ENCODE measurements at places on chromosomes 5 and 9.

DNA sequence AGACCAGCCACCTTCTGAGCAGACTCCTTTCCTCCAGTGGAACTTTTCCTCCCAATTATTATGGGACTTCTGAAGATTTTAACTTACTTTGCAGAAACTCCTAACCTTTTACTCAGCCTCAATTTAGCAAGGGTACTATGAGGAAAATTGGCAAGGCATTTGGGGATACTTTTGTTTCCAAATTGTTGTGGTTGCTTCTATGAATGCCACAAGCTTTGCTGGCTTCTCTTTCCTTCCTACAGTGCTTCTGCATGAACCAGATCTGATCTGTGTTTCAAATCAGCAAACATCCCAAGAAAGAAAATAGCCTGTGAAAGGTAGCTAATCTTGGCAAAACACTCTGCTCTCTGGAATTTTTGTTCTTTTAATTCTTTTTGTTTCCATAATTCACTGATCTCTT is 57.3 kb upstream of the TAF11L2 start:
- DNase-seq: peak; percentile 19

GRCh38 chr9:92492781-92493401 is 10.6 kb upstream of the ASPN start:
- DNase-seq: no peak

- DNase-seq: no peak
These were observed 12.4 kb upstream of the DAB2IP start for GRCh38 chr9:121638901-121639592.

GRCh38 chr5:150320044-150320613 is 17.4 kb upstream of the ARSI start:
- peak; percentile 92 for DNase-seq

DNA sequence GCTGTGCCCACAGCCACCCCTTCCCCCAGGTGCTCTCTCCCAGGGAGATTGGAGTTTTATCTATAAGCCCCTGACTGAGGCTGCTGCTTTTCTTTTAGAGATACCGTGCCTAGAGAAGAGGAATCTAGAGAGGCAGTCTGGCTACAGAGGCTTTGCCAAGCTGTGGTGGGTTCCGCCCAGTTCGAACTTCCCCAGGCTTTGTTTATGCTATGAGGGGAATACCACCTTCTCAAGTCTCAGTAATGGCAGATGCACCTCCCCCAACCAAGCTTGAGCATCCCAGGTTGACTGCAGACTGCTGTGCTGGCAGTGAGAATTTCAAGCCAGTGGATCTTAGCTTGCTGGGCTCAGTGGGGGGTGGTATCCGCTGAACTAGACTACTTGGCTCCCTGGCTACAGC is 157.4 kb downstream of the CAAP1 start:
- DNase-seq: no peak

DNA sequence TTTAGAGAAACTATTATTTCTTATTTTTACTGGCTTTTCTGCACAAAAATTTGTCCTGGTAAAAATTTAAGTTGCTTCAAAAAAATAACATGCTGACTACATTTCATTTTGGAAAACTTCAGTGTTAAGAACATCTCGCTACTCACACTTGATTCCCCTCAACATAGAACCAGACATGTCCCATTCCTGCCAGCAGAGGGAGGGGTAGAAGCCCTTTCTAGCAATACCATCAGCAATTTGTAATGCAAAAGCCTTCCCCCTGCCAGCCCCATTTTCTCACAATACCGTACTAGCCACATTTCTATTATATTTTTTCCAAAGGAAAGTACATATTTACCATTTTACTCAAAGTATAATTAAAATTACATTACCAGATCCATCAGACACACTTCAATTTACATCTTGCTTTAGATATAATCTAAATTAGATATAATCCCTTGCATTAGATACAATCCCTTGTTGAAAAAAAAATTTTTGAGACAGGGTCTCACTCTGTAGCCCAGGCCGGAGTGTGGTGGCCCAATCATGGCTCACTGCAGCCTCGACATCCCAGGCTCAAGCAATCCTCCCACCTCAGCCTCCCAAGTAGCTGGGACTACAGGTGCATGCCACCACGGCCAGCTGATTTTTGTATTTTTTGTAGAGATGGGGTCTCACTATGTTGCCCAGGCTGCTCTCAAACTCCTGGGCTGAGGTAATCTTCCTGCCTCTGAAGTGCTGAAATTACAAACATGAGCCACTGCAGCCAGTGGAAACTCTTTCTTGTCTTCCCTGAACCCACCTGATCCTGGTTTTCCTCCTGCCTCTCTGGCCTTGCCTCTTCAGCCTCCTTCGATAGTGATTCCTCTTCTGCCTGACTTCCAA is 39.6 kb upstream of the IDNK start:
- DNase-seq: peak; percentile 68

GRCh38 chr9:77848897-77849296 is 182.7 kb downstream of the GNAQ start:
- DNase-seq: peak; percentile 92

- peak; percentile 85 for DNase-seq
These were observed 58.8 kb downstream of the COL27A1 start for GRCh38 chr9:114214181-114214580.

DNA sequence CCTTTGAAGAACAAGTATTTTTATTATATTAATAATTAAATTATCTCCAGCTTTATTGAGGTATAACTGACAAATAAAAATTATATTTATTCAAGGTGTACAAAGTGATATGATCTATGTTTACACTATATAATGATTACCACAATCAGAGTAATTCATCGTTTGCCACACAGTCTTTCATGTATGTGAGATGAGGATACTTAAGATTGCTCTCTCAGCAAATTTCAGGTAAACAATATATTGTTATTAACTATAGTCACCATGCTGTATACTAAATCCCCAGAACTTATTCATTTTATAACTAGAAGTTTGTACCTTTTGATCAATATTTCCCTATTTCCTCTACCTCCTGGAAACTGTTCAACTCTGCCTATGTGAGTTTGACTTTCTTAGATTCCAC is 16.7 kb upstream of the CCNO start:
- DNase-seq: no peak

- DNase-seq: peak; percentile 56
These were observed 616 bp downstream of the ABL1 start for GRCh38 chr9:130835441-130836298.

- peak; percentile 45 for DNase-seq
These were observed 33.9 kb downstream of the G3BP1 start for GRCh38 chr5:151805414-151806223.

- DNase-seq: no peak
These were observed 484.7 kb downstream of the ELAVL2 start for GRCh38 chr9:23341346-23341745.

DNA sequence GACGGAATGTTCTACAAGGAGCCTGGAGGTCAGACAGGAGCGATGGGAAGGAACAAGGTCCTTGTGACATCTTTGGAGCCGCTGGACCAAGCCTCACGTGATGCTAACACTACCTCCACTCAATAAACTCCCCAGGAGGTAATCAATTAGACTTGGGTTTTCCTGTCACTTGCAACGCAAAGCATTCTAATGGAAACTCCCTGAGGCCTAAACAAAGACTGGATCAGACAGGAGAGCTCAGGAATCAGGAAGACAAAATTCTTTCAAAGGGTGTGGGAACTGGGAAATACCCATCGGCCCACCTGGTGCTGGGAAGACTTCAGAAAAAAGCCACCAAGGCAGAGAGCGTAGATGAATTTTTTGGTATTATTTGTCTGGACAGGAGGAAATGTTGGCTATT is 22.3 kb upstream of the UNC5A start:
- no peak for DNase-seq

DNA sequence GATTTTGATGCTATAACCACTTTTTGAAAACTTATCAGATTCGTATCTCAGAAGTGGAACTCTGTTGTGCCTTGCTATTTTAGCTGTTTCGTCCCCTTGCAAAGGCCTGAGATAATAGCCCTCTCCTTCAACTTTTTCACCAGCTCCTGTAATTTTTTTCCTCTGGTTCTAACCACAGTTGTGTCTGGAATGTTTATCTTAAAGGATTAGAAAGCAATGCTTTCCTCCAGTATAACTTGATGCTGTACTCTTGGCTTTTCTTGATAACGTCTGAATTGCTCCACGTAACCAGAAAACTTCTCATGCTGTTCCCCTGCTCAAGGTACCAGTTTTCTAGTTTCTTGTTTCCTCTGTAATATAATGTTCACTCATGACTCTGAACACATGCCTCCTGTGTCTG is 209.4 kb downstream of the DTWD2 start:
- DNase-seq: peak; percentile 1

GRCh38 chr5:72947498-72947897 is 8.3 kb upstream of the FCHO2 start:
- no peak for DNase-seq

GRCh38 chr5:129830288-129830687 is 74.0 kb upstream of the CHSY3 start:
- DNase-seq: no peak

DNA sequence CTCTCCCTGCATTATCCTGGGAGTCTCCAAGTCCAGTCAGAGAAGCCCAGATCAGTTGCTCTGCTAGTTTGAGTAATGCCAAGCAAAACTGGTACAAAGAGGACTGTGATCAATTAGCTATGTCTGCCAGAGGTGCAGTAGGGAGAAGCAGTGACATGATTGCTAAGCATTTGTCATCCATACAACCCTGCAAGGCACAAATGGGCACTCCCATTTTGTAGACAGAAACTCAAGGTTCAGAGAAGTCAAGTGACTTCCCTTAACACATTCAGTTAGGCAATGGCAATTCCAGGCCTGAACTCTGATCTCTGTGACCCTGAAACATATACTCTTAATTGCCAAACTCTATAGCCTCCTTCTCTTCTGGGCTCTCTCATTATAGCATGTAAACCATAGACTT is 34.0 kb downstream of the NDST1 start:
- DNase-seq: peak; percentile 26

- no peak for DNase-seq
These were observed 22.3 kb upstream of the TMEM250 start for GRCh38 chr9:136140966-136141365.

GRCh38 chr9:79962836-79963235 is 391.1 kb downstream of the TLE4 start:
- DNase-seq: no peak

GRCh38 chr5:141430332-141431113 is at the start of gene PCDHGA12:
Gene PCDHGA12 (plus strand): TSS chr5:141430507. CDS start chr5:141430760, 253 bp downstream.
- peak; percentile 27 for DNase-seq

DNA sequence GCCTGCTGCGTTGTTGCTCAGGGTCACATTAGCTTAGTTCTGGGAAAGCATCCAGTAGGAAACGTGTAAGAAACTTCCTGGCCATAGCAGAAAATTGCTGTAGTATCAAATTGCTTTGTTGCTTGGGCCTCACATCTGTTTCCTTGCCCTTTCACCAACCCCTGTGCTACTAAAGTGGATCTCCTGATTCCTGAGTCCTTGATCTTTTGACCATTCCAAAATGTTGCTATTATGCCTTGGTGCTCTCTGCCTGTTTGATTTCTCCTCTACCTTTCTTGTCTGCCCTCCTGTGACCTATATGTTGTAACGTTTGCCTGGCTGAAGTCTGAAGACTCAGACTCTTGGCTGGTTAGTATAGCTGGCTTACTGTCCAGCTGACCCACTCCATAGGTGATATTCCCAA is 350.5 kb downstream of the ADGRV1 start:
- no peak for DNase-seq

- DNase-seq: no peak
These were observed 83.2 kb upstream of the ZNF462 start for GRCh38 chr9:106779796-106780195.

DNA sequence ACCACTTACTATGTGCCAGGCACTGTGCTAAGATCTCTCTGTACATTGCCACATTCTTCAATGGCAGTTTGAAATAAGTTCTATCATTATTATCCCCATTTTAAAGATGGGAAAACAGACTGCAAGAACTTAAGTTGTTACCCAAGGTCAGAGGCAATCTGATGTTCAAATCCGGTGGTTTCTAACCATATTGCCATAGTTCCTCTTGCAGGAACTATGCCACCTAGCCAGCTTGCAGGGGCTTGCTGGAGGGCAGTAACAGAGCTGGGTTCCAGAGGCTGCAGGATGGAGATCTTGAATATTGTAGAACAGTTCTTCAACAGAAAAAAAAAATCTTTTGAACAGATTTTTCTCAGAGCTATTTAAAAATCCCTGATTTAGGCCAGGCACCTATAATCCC is 71.8 kb upstream of the TNFAIP8 start:
- no peak for DNase-seq

DNA sequence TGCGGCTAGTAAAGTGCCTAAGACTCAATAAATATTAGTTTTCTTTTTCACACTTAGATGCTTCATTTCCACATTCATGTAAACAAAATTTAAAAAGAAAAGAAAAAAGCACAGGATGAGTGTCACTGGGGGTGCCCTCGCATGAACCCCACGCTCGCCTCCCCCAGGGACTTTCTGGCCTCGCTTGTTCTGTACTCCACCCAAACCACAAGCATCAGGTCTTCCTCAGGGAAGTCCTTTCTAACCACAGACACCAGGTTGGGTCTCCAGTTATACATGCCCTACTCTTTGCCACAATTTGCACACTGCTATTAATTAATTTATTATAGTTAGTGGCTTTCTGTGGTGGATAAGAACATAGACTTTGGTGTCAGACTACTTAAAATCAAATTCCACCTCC is 92.4 kb downstream of the RORB start:
- no peak for DNase-seq

- no peak for DNase-seq
These were observed 175.2 kb downstream of the PAX5 start for GRCh38 chr9:36858805-36859375.

DNA sequence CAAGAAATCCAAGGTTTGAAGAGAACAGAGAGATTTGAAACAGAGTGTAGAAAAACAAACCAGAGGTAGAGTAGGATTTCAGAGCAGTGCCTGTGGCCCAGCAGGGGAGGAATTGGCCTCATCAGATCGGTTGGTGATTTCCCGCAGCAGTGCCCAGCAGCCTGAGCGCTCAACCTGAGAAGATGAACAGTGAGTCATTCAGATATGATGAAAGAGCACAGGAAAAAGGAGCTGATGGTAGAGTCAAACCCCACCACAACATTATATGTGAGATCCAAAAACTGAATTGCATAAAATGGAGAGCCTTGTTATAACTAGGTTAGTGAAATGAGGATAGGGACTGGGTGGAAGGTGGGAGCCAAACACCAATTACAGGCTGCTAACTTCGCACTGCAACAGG is 248.9 kb downstream of the PIK3R1 start:
- peak; percentile 48 for DNase-seq

GRCh38 chr9:136170006-136170901 is 34.7 kb downstream of the LHX3 start:
- peak; percentile 21 for DNase-seq

DNA sequence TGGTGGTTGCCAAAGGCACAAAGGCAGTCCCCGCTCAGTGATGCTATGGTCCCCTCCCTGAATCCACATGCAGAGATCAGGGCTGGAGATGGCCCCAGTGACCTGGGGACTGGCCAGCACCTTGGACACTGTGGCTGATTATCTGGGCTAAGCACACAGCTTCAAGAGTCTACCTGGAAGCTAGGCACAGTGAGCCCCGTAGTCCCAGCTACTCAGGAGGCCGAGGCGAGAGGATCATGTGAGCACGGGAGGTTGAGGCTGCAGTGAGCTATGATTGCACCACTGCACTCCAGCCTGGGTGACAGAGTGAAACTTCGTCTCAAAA is 8.3 kb upstream of the SCGB3A1 start:
- DNase-seq: no peak

Measured in EH (cell line).